ENCODE measurements at places on chromosomes 7 and 10.

- H3K36me3 ChIP-seq: peaks cover 4% of the 10 kb centered on the region
- DNase-seq: no peak
- H3K4me3 ChIP-seq: no peak overlapping the region
- H3K27me3 ChIP-seq: no peaks in the 10 kb centered on the region
These were observed 204.4 kb upstream of the TMEM72 start for GRCh38 chr10:44706745-44707144.

DNA sequence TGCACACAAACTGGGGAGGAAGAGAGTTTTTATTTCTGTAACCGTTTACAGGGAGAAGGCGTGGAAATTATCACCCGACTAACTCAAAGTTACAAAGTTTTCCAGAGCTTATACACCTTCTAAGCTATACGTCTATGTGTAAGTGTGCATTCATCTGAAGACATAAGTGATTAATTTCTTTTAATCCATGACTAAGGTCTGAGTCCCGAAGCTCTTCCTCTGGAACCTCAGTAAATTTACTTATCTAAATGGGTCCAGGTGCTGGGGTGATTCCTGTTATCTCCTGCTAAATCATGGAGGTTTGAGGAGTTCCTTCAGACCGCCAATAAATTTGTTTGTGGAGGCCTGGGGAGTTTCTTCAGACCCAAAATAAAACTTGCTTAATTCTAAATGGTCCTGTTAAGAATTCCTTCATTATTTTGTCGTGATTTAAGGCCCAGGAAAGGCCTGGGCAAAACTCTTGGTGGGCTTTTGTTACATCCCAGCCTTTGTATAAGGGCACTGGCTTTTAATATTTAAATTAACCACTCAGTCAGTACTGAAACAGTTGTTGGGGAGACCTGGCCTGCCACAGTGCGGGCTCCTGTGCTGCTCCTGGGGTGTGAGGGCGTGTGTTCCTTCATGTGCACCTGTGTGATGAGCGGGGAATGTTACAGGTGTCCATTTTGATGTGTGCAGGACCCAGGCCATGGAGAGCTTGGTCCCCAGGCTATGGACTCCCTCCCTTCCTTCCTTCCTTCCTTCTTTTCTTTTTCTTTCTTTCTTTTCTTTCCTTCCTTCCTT lies 5.8 kb upstream of the METTL27 start:
- no peaks in the 10 kb centered on the region for H3K36me3 ChIP-seq
- peaks cover 8% of the 10 kb centered on the region for H3K27me3 ChIP-seq
- H3K4me3 ChIP-seq: no peak overlapping the region
- H3K4me1 ChIP-seq: peaks cover 5% of the 10 kb centered on the region

DNA sequence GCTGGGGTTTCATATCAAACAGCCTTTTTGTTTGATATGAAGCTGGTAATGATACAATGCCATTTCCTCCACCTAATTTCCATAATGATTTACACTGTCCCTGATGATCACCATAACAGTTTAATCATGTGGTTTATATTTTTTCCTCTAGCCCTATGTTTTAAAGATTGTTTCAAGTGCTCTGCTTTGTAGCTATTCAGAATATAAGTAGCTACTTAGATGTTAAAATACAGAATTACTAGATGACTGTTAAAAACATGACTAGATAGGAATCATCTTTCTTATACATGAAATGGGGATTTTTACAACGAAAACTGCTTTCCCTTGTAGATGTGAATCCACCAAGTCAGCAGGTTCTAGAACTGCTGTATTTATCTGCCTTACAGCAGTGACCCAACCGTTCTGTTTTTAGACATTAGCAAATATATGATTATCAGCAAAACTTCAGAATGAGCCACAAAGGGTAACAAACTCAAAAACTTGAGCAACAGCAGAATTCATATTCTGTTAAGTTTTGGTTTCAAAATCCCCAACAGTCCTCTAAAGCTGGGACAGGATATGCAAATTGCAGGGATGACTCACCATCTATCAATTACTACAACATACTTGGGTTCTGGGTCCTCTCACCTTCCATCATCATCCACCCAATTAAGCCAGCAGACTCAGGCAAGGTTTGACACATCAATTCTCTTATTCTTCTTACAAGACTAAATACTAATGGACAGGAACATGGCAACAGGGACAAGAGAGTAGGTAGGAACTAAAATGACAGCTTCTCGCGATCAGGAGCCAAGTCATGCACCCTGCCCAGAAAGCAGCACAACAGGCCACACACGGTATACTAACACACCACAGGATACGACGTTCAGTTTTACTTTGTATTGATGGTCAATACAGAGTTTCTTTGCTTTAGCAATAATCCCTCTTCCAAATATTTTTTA lies 83.9 kb downstream of the PIP4K2A start:
- H3K4me3 ChIP-seq: no peak overlapping the region
- H3K27me3 ChIP-seq: no peaks in the 10 kb centered on the region
- H3K27ac ChIP-seq: peak overlapping the region; percentile 70
- peaks cover 29% of the 10 kb centered on the region for H3K4me1 ChIP-seq
- H3K36me3 ChIP-seq: peaks cover 3% of the 10 kb centered on the region

DNA sequence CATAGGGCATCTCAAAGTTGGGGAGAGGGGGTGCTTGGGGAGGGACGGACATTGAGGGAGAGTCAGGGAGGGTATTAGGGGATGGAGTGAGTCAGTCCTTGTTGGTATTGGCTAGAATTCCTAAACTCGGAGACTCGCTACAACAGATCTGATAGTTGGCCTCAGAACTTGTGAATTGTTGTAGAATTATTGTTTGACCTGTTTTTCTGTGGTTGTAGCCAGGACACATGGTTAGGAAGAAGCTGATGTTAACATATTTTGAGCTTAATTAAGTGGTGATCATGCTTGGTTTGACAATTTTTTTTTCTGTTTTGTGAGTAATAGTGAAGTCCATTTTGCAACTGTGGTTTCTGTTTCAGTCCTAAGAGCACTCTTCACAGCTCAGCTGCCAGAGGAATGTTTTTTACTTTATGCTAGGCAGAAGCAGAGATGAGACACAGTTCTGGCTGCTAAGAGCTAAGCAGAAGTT lies 1190.3 kb upstream of the C7orf33 start:
- H3K36me3 ChIP-seq: no peaks in the 10 kb centered on the region
- no peaks in the 10 kb centered on the region for H3K4me1 ChIP-seq
- H3K4me3 ChIP-seq: no peak overlapping the region
- no peak overlapping the region for H3K27ac ChIP-seq
- no peaks in the 10 kb centered on the region for H3K27me3 ChIP-seq

DNA sequence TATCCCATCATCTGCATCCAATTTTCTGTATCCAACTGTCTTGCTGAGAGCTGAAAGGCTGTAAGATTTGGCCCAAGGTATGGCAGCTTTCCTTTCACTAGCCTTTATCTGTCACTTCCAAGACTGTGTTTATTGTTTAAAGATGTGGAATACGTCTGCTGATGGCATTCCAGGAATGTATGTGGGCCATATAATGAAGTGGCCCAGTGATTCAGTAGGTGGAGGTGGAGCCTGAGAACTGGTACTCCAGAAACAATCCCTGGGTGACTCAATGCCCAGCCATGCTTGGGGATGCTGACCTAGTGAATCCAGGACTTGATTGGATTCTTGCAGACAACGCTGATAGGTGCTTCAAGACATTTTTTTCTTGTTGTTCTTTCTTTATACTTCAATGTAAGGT lies 13.5 kb downstream of the NEUROD6 start:
- peaks cover 8% of the 10 kb centered on the region for H3K27me3 ChIP-seq
- H3K4me3 ChIP-seq: no peak overlapping the region
- no peaks in the 10 kb centered on the region for H3K36me3 ChIP-seq
- no peaks in the 10 kb centered on the region for H3K4me1 ChIP-seq
- no peak for DNase-seq

DNA sequence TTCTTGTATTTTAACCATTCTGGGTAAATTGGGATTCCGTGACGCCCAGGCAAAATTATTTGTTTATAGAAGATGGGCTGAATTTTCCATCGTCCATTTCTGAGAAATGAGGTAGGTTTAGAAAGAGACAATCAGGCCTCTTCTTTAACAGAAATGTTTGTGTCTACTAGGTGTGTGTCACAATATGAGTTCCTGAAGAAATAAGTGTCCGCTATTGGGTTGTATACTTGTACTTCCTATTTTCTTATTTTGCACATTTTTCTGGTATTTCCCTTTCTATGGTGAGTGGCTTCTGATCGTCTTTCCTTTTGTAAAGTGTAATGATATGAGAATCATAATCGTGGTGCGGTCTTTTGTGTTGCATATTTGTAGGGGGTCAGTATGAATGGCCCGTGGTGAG lies 83.9 kb downstream of the TCF7L2 start:
- DNase-seq: no peak
- H3K36me3 ChIP-seq: peaks cover 3% of the 10 kb centered on the region
- H3K4me1 ChIP-seq: peaks cover 33% of the 10 kb centered on the region
- no peak overlapping the region for H3K27ac ChIP-seq

DNA sequence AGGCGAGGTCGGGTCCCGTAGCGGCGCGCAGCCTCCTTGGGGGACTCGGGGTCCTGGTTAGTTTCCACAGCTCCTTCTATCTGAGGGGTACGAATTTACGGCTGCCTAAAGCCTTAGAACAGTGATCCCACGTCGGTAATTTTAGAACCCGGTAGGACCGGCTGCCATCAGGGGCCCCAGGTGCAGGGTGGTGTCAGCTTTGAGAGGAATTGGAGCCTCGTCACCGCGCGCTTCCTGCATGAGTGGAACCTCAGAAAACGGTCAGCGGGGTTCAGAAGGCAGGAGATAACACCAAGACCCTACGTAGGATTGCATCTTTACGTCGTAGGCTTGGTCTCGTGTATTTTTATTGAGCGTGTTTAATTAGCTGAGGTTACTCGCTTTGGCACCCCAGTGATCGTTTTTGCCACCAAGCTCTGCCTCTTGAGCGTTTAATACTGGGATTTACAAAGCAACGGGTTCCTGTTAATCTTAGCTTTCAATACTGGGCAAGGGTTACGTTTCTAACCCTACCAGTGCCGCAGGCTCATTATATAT lies 443 bp downstream of the RNF32 start:
- H3K4me1 ChIP-seq: peaks cover 17% of the 10 kb centered on the region
- no peak for DNase-seq
- H3K27me3 ChIP-seq: peaks cover 35% of the 10 kb centered on the region
- H3K4me3 ChIP-seq: peak overlapping the region; percentile 93
- peak overlapping the region; percentile 90 for H3K27ac ChIP-seq

GRCh38 chr10:33136271-33136670 lies 178.2 kb upstream of the ITGB1 start:
- no peaks in the 10 kb centered on the region for H3K36me3 ChIP-seq
- H3K27ac ChIP-seq: no peak overlapping the region
- no peak overlapping the region for H3K4me3 ChIP-seq
- H3K4me1 ChIP-seq: peaks cover 5% of the 10 kb centered on the region
- no peaks in the 10 kb centered on the region for H3K27me3 ChIP-seq

DNA sequence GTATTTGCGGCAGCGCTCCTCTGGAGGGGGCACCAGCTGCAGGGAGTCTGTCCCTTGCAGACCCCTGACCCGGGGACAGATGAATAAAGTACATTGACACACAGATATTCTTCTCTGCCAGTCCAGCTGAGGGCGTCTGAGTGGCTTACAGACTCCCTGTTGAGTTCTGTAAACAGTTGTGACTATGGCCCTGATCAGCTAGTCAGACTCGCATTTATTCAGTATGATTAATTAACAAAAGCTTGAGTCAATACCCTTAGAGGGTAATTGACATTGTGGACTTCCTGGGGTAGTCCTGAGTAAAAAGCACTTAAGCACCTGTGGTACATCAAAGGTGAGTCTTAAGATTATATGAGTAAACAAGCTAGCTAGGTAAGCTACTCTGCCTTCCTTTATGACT lies 21.0 kb downstream of the ANKRD30A start:
- no peaks in the 10 kb centered on the region for H3K4me1 ChIP-seq
- no peak for DNase-seq
- no peak overlapping the region for H3K4me3 ChIP-seq
- H3K36me3 ChIP-seq: peaks cover 8% of the 10 kb centered on the region
- no peak overlapping the region for H3K27ac ChIP-seq

GRCh38 chr10:90447831-90448230 lies 410.0 kb downstream of the HTR7 start:
- H3K27ac ChIP-seq: no peak overlapping the region
- H3K27me3 ChIP-seq: no peaks in the 10 kb centered on the region
- H3K36me3 ChIP-seq: peaks cover 3% of the 10 kb centered on the region
- no peaks in the 10 kb centered on the region for H3K4me1 ChIP-seq
- DNase-seq: no peak

DNA sequence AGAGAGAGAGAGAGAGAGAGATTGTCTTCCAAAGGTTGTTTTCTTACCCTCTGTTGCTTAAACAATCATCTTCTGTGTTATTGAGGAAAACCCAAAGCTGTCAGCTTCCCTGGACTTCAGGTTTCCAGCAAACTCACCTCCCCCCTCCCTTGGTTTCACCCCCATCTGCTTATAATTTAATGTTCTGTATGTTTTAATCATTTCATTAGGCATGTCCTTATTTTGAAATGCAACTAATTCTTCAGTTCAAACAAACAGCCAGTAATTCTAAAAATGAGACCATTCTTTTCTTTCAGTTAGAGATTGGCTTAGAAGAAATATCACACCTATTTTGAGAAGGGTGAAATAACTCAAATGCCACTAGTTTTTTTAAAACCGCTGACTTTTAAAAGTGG lies 102.9 kb downstream of the FAM204A start:
- peaks cover 22% of the 10 kb centered on the region for H3K4me1 ChIP-seq
- DNase-seq: no peak
- no peaks in the 10 kb centered on the region for H3K36me3 ChIP-seq
- no peak overlapping the region for H3K27ac ChIP-seq
- no peak overlapping the region for H3K4me3 ChIP-seq

DNA sequence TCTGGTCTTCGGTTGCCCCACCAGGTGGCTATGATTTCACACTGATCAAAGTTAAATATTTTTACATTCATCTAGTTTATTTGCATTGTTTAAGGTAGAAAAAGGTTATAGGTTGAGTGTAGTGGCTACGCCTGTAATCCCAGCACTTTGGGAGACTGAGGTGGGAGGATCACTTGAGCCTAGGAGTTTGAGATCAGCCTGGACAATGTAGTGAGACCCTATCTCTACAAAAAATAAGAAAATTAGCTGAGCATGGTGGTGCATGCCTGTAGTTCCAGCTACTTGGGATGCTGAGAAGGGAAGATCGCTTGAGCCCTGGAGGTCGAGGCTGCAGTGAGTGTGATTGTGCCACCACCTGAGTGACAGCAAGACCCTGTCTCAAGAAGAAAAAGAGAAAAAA lies 3.8 kb downstream of the CCM2 start:
- H3K36me3 ChIP-seq: no peaks in the 10 kb centered on the region
- H3K27me3 ChIP-seq: no peaks in the 10 kb centered on the region
- no peak overlapping the region for H3K27ac ChIP-seq
- H3K4me1 ChIP-seq: peaks cover 35% of the 10 kb centered on the region
- peak overlapping the region; percentile 31 for H3K4me3 ChIP-seq

GRCh38 chr7:42414941-42415505 lies 178.0 kb upstream of the GLI3 start:
- no peak overlapping the region for H3K27ac ChIP-seq
- DNase-seq: no peak
- H3K4me1 ChIP-seq: no peaks in the 10 kb centered on the region
- H3K27me3 ChIP-seq: no peaks in the 10 kb centered on the region
- H3K4me3 ChIP-seq: no peak overlapping the region

DNA sequence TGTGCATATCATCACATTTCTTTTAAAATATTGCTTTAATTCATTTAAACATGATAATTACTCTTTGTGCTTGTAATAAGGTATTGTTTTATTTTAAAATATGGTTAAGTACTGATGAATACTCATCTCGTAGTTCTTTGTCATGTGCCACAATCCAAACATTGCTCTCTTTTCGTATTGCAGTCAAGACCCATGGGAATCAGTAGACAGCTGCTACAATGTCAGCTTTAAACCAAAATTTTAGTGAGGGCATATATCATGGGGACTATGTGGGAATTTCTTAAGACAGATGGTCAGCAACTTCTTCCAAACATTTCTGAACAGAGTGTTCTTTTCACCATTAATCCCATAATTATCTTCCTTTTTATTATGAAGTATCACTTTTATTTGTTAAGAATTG lies 77.2 kb upstream of the FZD1 start:
- H3K27me3 ChIP-seq: no peaks in the 10 kb centered on the region
- H3K4me3 ChIP-seq: no peak overlapping the region
- DNase-seq: no peak
- no peak overlapping the region for H3K27ac ChIP-seq
- H3K36me3 ChIP-seq: no peaks in the 10 kb centered on the region
